ENCODE measurements at places on chromosomes 2 and 18.
A peak's percentile ranks its signal among the peaks of the same experiment; 100 is the strongest.

- DNase-seq: no peak
Measured at GRCh38 chr2:215499331-215499730, 63.5 kb upstream of the FN1 start.

DNA sequence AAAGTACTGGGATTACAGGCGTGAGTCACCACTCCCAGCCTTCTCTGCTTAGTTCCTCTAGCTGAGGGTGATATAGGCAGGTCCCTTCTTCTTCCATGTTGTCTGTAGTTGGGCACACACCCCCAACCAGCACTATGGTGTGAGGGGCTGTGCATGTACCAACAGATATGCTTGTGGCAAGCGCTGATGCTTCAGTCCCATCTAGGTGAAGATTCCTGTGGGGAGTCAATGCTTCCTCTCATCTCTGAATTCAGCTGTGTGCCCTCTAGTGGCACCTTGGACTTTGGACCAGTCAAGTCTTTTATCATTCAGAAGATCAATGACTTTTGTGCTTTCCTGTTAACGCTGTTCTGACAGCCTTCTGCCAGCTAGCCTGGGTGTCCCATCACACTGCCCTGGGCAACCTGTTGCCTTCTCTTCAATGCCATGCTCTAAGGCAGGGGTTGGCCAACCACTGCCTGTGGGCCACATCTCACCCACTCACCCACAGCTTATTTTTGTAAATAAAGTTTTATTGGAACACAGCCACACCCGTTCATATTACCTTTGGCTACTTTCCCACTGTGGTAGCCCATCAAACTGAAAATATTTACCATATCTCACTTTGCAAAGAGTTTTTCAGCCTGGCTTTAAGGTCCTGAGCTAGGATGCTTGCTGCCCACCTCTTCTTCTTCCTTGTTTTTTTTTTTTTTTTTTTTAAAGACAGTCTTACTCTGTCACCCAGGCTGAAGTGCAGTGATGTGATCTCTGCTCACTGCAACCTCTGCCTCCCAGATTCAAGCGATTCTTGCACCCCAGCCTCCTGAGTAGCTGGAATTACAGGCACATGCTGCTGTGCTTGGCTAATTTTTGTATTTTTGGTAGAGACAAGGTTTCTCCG is 51.0 kb downstream of the NPAS2 start:
- no peak for DNase-seq

GRCh38 chr2:47076586-47077441 is 78.3 kb downstream of the STPG4 start:
- no peak for DNase-seq

GRCh38 chr2:9652898-9653479 is 22.2 kb upstream of the YWHAQ start:
- DNase-seq: no peak

GRCh38 chr2:30847329-30847728 is 40.1 kb upstream of the CAPN13 start:
- DNase-seq: no peak

- no peak for DNase-seq
Measured at GRCh38 chr2:156311976-156312375, 20.5 kb downstream of the NR4A2 start.

DNA sequence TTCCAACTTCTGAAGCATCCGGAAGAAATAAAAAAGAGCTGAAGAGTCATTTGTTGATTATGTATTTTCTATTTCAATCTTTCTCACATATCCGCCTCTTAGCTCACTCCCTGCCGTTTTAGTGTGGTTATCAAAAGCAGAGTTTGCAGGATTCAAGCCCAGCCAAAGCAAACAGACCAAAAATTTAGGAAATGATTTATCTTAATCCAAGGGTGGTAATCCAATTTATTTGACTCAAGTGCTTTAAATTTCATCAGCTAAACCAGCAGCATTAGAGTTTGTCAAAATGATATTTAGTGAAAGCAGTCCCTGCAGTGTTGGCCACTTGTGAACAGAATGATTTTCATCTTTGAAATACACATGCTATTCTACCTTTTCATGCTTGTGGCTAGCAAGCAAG is 129.3 kb upstream of the CCDC68 start:
- DNase-seq: no peak

- peak; percentile 63 for DNase-seq
Measured at GRCh38 chr18:75029481-75029880, 179.5 kb downstream of the PTGR3 start.

DNA sequence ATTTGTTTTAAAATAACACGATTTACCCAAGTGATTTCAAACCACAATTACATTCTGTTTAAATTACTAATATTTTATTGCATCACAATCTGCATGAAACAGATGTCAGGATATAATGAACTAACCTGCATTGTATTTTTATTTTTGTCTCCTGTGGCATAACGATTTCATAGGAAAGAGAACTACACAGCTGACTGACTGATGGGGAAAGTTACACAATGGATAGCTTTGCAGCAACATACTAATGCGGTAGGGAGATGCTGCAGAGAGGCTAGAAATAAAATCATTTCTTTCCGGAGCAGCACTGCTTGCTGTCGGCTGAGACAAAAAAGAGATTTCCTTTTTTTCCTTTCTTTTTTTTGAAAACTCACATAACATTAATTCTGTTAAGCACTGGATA is 36.9 kb downstream of the SCN1A start:
- no peak for DNase-seq

GRCh38 chr2:48207851-48208250 is 301.6 kb upstream of the FBXO11 start:
- no peak for DNase-seq

DNA sequence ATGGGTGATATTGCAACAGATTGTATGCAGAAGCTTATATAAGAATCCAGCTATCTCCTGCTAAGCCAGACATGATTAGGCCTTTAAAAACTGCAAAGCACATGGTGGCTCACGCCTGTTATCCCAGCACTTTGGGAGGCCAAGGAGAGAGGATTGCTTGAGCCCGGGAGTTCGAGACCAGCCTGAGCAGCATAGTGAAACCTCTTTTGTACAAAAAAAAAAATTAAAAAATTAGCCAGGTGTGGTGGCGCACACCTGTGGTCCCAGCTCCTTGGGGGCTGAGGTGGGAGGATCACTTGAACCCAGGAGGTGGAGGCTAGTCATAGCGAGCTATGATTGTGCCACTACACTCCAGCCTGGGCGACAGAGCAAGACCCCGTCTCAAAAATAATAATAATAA is 204.6 kb downstream of the TNS1 start:
- no peak for DNase-seq

GRCh38 chr2:20381457-20381856 is 30.8 kb upstream of the PUM2 start:
- no peak for DNase-seq

- DNase-seq: no peak
Measured at GRCh38 chr2:96843538-96844268, at the start of gene ANKRD23. Gene ANKRD23, minus strand, starts transcription at chr2:96844021. Its CDS starts 29 bp downstream, at chr2:96843992.

GRCh38 chr18:26888259-26888658 is 22.8 kb upstream of the AQP4 start:
- no peak for DNase-seq

GRCh38 chr2:81436256-81436655 is 1131.7 kb upstream of the LRRTM1 start:
- DNase-seq: no peak

DNA sequence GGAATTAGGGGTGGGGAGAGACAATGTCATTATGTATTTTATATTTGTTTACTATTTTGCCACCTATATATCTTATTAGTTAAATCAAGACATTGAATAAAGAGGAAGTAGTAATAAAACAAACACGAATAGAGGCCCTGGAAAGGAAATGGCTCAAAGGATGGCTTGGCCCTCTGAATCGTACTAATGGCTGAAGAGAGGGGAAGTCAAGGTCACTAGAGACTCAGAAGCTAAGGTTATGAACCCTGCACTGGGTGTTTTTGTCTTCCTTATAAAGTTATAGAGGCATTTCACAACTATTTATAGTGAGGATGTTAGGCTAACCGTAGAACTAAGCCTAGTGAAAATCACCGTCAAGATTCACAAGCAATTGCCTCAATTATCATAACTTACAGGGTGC is 685.9 kb downstream of the ARHGAP15 start:
- DNase-seq: no peak

DNA sequence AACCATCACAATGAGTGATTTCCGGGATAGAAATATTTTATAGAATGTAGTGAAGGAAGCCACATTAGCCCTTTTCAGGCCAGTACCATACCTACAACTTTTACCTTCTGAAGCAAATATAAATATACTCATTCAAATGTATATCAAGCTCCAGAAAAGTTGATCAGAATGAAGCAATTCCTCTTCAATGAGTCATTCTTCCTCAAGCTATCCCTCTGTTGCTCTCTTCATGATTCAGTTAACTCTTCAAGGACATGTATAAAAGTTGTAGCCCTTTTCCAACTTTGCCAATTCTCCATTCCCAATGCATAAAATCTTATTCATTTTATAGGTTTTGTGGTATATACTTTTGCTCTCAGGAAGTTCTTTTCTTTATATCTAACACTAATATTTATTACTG is 242.1 kb upstream of the RGPD4 start:
- no peak for DNase-seq

DNA sequence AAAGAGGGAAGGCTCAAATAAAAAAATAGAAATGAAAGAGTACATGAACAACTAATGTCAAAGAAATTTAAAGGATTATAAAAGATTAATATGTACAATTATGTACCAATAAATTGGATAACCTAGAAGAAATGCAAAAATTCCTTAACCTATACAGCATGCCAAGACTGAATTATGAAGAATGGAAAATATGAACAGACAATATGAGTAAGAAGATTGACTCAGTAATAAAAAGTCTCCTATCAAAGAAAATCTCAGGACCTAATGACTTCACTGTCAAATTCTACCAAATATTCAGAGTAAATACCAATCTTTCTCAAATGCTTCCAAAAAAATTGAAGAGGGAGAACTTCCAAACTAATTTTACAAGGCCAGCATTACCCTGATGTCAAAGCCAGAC is 120.2 kb upstream of the SPOPL start:
- DNase-seq: no peak

- no peak for DNase-seq
Measured at GRCh38 chr2:121075006-121075551, 209.9 kb downstream of the TFCP2L1 start.

DNA sequence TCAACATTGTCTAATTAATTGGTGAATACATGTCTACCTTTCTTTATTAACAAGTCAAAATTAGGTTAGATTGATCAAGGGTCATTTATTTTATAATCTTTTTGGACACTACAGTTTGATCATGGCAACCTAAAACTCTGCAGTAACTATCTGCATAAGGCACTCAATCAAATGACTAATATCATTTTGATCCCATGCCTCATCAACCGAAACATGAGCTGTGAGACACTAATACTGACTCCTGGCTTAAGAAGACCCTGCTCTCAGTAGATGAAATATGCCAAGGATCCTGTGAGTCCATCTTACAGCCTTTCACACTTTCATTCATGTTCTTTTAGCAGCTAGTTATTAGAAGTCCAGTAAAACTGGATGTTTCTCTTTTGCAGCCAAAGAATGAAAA is 169.4 kb upstream of the CAVIN2 start:
- no peak for DNase-seq

All from CD4-positive, alpha-beta T cell treated with Interleukin-17A for 4 hours (primary cell).